ENCODE measurements at places on chromosomes 13 and 19.
A peak's percentile ranks its signal among the peaks of the same experiment; 100 is the strongest.

- peak; percentile 3 for DNase-seq
Measured at GRCh38 chr13:73338389-73338788, 279.6 kb downstream of the KLF5 start.

DNA sequence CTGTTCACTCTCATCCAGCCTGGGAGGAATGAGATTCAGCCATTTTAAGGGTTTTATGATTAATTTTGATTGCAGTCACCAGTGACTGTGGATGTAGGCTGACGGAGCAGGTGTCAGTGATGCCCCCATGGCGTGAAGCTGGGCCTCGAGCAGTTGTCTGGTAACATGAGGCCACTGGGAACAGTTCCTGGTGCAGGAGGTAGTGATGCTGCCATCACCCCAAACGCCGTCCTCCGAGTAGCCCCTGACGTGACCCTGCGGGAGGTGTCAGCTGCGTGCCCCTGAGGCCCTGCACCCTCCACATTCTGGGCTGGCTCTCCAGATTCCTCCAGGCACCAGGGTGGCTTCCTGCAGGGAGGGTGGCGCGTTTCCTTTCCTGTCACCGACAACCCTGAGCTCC lies 277.2 kb downstream of the TEX29 start:
- DNase-seq, result no peak

DNA sequence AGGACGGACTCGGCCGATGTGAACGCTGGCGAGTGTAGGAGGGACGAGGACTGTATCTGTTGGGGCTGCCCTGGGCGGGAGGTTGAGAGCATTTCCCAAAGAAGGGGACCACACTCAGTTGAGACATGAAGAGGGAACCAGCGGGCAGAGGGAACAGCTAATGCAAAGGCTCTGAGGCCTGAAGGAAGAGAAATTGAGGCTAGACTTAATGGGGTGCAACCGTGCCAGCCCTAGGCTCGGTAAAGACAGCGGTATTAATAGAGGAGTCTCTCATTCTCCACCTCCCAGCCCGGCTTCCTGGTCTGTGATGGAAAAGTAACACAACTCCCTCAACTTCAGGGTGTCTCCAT lies 1.1 kb downstream of the MPV17L2 start:
- DNase-seq, result peak; percentile 20

- peak; percentile 68 for DNase-seq
Measured at GRCh38 chr13:77833331-77833863, 85.2 kb downstream of the EDNRB start.
